ENCODE measurements at places on chromosomes 5 and 9.

DNA sequence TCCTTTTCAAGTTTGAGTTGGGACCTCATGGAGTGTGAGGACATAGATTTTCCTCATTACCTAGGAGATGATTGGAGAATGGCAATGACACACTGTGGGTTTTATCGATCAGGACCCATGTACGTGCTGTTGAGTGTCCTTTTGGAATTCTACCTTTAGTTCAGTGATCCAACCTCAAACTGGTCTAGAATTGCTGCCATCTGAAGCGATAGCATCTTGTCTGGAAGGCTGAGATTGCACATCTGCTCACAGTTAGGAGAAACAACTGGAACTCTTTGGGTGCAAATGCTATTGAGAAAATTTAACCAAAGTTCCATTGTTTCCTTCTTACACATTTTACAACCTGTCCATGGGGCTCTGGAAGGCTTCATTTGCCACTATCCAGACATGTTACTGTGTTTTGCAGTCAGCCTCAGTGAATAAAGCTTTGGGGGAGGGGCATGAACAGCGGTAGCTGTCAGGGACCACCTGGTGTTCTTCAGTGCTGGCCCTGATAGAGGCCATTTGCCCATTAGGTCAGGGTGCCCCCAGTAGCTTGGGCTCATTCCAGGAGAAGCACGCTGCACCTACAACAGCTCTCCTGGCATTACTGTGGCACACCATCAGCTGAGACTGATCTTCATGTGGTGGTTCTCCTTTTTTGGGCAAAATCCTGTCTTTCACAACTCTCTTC is 123.1 kb downstream of the PDE8B start:
- DNase-seq, result no peak

- no peak for DNase-seq
These were observed 269.0 kb downstream of the ZSWIM6 start for GRCh38 chr5:61600945-61601511.

GRCh38 chr5:83785176-83785668 is 64.6 kb upstream of the HAPLN1 start:
- no peak for DNase-seq

DNA sequence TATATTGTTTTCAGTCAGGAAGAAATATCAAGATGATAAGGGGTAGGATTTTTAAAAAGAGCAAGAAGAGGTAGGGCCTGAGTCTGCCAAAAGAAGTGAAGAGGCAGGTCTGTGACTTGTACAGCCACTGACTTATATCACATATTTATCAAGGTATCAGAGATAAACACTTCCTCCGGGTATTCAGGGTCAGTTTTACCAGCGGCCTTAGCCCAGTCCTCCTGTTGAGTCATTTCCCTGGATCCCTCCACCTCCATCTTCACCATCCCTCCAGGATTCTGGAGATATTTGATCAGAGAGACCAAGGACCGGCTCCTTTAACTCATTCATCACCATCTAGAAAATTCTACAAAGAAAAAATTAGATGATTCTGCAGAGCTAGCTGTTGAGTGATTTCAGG is 375.7 kb upstream of the TUSC1 start:
- no peak for DNase-seq

DNA sequence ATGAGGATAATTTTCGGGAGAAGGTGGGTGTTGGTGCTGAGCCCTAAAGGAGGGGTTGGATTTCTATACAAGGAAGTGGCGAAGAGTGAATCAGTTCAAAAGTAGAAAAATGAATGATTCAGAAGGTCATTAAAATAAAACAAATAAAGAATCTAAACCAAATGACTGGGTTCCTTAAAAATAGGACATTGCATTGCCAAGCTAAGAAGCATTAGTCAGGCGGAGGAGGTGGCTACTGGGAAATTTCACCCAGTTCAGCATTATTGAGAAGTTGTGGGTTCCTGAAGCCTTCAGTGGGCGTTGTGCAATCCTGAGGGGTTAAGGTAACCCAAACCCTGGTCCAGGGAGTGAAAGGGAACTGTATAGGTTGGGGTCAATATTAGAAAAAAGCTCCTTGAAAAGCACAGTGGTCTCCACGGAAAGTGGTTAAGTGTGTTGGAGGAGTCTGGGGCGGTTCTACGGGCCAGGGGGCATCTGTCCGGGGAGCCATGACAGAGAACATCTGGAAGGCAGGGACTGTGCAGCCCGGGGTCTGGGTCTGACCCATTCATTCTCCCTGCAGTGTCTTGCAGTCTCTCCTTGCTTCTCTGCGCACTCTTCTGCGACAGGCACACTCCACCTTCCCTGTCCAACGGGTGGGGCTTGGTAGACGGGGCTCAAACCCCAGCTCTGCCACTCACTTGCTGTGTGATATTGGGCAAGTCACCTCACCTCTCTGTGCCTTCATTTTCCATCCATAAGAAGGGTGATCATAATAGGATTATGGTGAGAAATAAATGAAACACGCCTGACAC is 27.6 kb upstream of the DUSP1 start:
- DNase-seq, result peak; percentile 65
